Breast epithelium (tissue), 4 donors: ENCODE measurements at places on chromosomes 12 and 14. TPM values are rescaled to one million over a fixed set of nuclear protein-coding genes. Genes with fewer than 3 reads are reported as not detected.

DNA sequence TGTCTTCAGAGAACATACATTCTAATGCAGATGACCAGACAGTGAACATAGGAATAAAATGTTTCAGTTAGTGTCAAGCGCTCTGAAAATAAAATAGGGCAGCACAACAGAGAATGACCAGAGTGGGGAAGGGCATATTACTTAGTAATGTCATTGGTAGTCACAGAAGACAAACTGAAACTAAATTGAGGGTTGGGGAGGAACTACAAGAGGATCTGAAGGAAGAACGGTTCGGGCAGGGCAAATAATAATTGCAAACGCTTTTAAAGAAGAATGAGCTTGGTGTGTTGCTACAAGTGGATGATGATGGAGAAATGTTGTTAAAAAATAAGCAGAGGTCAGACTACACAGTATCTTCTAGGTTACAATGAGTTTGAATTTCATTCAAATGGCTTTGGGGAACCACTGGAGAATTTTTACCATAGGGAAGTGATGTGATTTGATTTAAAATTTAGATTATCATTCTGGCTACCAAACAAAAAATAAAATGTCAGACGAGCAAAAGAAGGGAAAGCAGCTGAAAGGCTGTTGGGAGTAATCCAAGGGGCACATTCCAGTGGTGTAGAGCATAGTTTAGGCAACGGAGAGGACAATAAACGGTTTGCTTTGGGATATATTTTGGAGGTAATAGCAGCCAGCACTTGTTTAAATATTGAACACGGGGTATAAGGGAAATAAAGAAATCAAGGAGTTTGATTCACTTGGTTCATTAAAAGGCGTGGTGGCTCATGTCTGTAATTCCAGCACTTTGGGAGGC, 56.3 kb upstream of the SLC6A13 start:
- DNase-seq: no peak

DNA sequence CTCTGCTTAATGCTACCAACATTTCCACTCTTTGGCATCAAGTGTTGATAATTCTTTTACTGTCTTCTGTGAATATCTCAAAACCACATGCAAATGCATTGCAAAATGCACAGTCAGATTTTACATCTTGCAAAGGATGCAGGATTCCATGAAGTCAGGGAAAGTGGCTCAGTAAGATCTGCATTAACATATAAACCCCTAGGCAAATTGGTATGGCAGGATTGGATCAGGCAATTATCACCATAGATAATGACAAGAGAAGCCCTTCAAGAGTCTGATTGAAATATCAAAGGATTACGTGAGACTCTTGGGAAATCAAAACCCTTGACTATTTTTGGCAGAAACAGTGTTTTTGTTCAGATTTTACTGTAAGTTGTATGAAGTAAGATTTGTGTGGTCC, 71.0 kb downstream of the TMTC2 start:
- DNase-seq: no peak

DNA sequence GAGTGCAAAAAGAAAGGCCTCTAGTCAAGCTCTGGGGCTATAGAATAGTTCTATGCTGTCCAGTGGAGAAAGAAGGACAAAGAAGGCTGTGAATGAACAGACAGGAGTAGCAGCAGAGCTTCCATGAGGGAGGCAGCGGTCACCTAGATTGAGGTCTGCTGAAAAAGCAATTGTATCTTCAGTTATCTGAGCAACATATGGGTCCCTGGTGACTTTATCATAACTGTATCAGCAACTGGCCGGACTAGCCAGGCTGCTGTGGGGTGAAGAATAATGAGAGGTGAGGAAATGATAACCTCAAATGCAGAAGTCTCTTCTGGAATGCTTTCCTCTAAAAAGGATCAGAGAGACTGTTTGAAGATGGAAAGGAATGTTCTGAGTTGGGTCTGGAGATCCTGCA, 971.3 kb upstream of the TMEM132C start:
- no peak for DNase-seq

GRCh38 chr12:51371295-51371953, 19.8 kb downstream of the GALNT6 start:
- no peak for DNase-seq

DNA sequence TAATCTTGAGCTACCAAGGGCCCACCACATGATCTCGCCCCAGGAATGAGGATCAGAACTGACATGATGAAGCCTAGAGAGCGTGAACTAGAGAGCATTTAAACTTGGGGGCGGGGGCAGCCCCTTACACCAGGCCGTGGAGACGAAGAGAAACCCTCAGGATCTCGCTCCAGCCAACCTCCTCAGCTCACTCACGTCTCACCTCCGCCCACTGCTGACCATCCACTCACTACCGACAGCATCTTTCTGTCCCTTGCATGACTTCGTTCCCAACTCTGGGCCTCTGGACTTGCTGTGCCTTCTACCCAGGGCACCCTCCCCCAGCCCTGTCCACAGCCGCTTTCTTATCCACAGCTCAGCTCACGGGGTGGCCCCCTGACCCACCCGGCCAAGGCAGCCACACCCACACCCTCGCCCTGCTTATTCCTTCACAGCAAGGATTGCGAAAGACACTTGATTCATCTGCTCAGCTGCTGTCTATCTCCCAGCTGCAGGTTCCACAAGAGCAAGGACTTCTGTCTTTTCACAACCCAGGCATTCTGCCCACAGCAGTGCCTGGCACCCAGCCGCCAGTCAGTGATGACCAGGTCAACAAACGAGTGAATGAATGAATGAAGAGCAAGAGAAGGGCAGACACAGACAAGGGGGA, 6.4 kb downstream of the STX2 start:
- no peak for DNase-seq

DNA sequence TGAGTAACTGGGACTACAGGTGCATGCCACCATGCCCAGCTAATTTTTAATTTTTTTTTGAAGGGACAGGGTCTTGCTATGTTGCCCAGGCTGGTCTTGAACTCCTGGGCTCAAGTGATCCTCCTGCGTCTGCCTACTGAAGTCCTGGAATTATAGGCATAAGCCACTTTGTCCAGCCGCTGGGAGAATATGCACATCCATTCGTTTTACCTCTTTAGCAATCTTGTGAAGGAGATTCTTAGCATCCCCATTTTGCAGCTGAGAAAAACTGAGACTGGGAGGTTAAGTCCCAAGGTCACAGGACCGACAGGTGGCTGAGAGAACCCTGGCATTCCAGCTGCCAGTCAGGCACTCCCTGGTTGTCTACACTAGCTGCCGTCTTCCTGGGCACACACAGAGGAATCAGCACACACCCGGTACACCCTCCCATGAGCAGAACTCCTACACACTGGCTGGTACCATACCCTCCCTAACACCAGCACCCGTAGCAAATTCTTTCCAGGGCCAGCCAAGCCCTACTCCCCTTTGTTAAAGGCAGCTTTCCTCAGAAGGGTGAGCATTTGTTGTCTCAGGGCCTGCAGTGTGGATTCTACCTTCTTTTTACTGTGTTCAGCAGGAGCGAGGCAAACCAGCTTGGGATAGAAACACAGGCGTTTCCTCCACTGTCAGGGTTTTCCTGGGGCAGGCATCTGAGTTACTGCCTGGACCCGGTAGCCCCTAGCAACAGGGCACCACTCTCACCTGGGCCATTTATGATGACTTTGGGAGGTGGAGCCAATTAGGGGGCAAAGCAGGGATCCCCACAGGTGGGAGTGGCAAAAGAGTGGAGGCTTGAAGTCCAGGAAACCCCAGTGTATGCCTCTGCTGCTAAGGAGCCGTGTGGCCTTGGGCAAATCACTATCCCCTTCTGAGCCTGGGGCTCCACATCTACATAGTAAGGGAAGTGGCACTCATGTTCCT, 70.2 kb downstream of the IRF2BPL start:
- no peak for DNase-seq

DNA sequence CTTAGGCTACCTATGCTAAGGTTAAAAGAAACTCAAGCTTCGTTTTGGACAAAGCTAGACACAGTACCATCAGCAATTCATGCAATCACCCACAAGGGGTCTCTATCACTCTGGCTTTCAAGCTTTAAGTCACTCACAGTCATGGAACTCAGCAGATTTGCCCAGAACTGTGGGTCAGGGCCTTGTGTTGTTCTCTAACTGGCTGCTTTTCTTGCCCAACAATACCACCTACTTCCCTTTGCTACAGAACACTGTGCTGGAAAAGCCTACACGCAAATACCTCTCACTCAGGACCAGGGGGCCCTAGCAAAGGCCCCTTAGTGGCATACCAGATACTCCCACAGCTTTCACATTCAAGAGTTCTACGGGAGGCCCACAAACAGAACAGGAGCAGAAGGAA, 9.1 kb downstream of the NEMP1 start:
- peak; percentile 68 for DNase-seq

DNA sequence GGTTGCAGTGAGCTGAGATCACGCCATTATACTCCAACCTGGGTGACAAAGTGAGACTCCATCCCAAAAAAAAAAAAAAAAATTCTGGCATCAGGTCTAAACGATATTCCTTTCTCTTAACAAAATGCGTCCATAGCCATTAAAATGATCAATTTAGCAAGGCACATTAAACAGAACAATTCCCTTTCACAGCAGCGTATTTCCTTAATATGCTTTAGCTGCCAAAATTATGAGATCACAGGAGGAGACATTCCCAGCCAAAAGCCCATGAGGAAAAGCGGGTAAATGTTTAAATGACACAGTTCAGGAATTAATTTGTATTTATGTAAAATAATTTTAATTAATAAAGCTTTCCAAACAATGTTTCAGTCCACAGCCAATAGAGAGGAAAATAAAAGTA, 43.0 kb upstream of the SELPLG start:
- no peak for DNase-seq

GRCh38 chr14:90393966-90394365, 2.9 kb upstream of the CALM1 start:
- no peak for DNase-seq

DNA sequence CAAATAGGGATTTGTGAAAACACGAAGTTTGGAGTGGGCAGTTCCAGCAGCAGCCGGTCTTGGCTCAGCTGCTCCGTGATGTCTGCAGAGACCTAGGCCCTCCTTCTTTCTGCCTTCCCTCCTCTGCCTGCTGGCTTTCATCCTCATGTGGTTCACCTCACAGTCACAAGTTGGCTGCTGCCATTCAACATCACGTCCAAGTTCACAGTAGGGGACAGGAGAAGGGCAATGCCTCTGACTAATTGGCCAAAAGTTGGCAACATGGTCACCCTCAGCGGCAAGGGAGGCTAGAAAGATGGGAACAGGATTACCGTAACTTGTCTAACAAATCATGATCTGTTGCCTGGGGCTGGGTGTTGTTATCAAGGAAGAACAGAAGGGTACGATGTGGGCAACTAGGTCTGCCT, 7.8 kb upstream of the CACNA2D4 start:
- DNase-seq: no peak

- DNase-seq: no peak
Measured at GRCh38 chr12:132469423-132469822, 20.5 kb upstream of the FBRSL1 start.

- DNase-seq: peak; percentile 58
Measured at GRCh38 chr14:81313775-81314429, 86.2 kb downstream of the STON2 start.

GRCh38 chr14:24710403-24711112, 76.6 kb upstream of the GZMB start:
- DNase-seq: peak; percentile 50

GRCh38 chr12:68630050-68630449, 19.4 kb downstream of the RAP1B start:
- DNase-seq: no peak

DNA sequence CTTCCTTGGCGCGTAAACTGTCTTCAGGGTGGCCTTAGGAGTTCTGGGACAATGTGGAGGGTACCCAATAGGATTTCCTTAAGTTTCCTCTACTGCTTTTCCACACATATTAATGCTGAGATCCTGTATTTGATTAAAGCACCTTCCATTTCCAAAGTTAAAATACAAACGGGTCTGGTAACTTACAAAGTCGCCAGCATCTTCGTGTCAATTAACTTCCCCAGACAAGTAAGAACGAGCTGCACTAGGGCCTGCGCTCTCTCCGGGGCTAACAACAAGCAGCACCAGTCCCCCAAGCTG, 130.9 kb downstream of the NDUFA12 start:
- no peak for DNase-seq

- no peak for DNase-seq
Measured at GRCh38 chr14:59215757-59216156, 27.3 kb downstream of the DAAM1 start.

DNA sequence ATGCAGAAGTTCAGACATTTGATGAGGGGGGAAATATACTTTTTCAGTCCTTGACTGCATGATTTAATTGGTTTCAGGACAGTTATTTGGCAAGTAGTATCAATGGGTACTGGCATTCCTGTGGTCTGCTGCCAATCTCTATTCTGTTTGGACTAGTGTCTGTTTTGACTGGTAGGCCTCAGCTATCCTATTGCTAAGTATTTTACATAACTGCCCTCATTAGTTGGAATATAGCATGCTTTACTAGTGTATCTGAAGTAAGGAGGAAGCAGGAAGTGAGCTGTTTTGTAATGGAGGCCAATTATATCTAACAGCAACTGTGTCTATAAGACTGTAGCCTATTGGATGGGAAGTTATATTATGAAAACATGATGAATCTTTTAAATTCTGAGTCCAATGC, 104.3 kb downstream of the FLRT2 start:
- DNase-seq: no peak

GRCh38 chr14:27528328-27528727, 930.5 kb upstream of the NOVA1 start:
- DNase-seq: no peak

DNA sequence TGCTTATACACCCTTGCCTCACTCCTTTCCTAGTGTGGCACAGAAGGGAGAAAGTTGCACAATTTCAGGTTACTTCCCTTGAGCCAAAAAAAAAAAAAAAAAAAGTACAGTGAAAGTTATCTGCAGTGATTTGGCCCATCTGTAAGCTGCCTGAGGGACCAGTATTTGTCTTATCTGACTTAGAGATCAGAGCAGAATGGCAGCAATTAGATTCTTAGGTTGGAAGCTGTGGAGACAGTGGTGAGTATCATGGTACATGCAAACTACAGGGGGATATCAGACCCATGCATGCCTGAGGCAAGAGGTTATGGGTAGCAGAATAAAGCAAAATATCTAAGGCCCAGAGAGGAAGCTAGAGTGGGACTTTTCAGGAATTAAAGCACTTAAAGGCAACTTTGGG, 1070.7 kb upstream of the NOVA1 start:
- DNase-seq: no peak

- no peak for DNase-seq
Measured at GRCh38 chr12:89983622-89984021, 275.0 kb upstream of the ATP2B1 start.

DNA sequence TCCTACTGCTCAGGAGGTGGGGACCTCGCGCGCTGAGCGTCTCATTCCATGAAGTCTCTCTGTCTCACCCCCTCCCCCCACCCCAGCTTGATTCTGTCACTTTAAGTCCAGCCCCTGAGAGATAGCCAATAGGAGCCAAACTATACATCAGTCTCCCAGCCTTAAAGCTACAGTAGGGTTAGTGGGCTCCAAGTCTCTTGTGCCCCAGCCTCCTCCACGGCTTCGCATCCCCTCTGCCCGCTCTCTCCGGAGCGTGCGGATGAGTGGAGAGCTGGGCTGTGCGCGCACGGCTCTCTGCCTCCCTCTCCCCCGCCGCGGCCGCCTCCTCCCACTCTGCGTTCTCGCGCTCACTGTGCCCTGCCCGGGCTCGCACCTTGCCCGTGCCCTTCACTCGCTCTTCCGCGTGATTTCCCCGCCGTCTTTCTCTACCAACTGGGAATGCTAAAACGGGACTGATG, at the start of gene ESRRB:
Gene ESRRB (plus strand): TSS at position 191 of the 458 bp plus-strand sequence. CDS start 265 bp downstream, at position 456.
- DNase-seq: no peak

Gene KRT75
- not detected for total RNA-seq

Gene OTOGL
- total RNA-seq: 0.59 TPM

Gene TBX3
- total RNA-seq: 21.3 TPM

Gene TAC3
- not detected for total RNA-seq

Gene IFNG
- total RNA-seq: not detected

Gene ADAM21
- total RNA-seq: not detected

Gene AP4S1
- total RNA-seq: 11.1 TPM

Gene EIF2S3B
- total RNA-seq: 0.48 TPM

Gene TDG
- total RNA-seq: 29.8 TPM

Gene KRT80
- total RNA-seq: not detected
